ENCODE measurements at places on chromosomes 3 and 15.

DNA sequence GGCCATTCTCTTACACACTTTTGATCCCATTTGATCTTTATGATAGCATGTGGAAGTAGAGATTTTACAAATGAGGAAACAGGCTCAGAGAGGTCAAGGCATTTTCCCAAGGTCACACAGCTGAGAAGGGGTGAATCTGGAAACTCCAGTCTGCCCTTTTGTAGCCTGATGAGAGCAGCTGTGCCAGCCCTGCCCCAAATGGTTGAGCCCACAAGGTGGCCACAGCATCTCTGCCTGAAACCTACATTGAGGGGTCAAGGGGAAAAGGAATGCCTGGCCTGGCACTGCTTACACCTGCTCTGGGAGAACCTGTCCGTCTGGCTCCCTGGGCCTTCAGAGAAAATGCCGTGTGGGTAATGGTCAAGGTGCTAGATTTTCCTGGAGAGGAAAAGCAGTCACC is 200.2 kb upstream of the LINGO1 start:
- DNase-seq: no peak

DNA sequence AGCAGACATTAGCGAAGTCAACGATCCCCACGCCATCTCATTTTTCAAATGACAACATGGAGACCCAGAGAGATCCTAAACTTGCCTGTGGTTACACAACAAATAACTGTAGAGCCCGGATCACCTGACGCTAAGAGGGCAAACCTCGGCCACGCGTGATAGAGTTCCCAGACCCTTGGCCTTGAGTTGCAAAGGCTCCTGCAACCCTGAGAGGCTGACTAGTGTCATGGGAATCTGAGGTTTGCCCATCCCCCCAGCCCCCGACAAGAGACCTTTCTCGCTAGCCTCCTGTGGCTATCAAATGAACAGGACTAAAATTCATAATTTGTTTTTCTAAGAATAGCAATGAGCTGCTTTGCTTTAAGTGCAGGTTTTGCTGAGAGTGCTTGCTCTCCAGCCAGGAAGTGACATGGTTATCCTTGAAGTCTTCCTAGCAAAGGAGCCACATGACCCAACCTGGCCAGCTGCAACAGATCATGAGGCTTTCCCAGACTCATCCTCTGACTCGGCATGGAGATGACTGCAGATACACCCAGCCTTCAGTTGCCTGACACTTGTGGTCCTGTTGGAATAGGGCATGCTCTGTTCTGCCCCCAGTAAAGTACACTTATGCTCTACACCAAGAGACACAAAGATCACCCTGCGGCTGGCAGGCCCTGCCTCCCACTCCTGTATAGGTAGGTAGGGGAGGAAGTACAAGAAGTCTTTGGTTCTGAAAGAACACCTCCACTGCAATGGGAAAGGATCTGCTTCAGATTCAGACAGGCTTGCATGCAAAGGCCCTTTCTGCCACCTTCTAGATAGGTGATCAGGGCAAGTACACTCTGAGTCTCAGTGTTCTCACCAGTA is 36.0 kb downstream of the MCF2L2 start:
- DNase-seq: no peak

DNA sequence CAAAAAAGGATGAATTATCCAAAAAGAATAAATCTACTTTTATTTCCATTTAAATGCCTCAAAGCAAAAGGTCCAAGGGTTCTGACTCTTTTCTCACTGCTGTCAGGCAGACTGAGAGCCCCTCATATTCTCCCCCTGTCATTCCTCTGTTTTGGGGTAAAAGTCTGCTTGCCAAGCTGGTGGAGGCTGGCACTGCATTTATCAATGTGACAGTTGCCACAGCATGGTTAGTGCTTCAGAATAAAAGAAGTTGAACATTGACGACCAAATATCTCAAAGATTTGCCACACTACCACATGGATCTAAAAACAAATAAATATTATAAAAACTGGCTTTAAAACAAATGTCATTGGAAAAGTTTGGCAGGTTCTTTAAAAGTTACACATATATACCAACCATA is 89.2 kb upstream of the SNRK start:
- no peak for DNase-seq

DNA sequence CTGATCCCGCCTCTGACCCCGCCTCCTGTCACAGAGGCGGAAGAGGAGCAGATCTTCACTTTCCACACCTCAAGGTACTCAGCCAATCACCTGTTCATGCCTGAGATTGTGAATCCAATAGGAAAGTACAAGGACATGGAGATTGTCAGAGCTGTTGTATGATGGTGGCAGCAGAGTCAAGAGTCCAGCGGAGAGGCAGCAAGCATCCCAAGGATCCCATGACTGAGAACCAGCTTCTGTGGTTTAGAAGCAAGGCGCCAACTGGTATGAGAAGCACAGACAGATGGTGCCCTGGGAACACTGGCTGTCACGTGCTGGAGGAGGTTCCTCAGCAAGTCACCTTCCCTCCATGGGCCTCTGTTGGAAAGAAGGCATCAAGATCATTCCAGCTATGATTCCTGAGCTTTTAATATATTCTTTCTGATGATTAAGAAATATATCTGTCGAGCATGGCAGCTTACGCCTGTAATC is 93.9 kb downstream of the CPN2 start:
- no peak for DNase-seq

DNA sequence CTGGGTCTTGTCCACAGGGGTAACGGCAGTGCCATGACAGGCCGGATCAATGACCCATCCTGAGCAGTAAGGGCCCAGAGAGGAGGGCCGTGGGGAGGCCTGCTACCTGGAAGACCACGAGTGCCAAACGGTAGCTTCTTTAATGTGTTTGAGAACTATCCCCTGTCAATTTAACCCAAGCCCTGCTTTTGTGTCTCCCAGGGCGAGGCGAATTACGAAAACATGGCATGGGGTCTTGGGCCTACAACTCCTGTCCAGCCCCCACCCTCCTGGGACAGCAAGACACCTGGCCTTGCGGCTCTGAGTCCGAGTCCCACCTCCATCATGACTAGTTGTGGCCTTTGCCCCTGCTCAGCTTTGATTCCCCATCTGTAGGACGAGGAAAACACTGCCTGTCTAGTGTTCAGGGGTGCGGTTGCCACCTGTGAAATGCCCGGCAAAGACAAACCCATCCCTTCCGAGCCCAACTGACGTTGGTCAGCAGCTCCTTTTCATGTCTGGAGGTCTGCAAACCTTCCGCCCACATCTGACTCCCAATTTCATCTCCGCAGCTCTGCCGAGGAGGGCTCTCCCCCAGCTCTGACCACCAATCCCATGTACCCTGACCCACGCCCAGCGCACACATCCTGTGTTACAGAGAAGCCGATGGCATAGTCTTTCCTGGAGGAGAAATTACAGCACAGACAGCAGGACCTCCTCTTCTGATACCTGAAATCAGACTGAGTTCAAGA is 28.9 kb upstream of the SNRPA1 start:
- no peak for DNase-seq

GRCh38 chr15:34691034-34691433 is 63.8 kb downstream of the GJD2 start:
- DNase-seq: no peak

DNA sequence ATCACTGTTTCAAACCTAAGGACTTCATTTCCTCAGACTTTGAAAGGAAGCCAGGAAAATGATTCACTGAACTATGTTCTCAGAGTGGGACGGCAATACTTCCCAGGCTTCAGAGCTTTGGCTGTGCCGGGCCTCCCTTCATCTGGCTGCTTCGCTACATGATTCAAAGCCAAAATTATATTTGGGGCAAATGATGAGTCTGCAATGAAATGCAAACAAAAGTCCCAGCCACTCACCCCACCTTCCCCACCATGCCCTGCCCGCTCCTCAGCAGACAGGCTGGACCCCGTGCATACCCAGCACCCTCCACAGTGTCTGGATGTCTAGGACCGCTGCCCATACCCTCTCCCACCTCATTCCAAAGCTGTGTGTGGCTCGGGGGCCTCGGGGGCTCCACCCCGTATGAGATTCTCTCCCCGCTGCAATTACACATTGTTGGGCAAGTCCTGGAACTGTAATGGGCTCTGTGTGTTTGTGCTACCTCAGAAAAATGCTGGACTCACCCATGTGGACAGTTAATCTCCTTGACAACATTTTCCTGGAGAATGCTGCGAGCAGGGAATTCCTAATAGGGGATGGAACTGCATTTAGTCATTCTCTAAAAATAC is 32.2 kb downstream of the ATP10A start:
- no peak for DNase-seq

GRCh38 chr3:101340591-101340990 is 20.2 kb upstream of the IMPG2 start:
- DNase-seq: no peak

- DNase-seq: peak; percentile 62
These were observed 556 bp downstream of the ANKRD63 start for GRCh38 chr15:40282147-40282868.

GRCh38 chr3:135731546-135731945 is 234.0 kb upstream of the PPP2R3A start:
- DNase-seq: no peak

DNA sequence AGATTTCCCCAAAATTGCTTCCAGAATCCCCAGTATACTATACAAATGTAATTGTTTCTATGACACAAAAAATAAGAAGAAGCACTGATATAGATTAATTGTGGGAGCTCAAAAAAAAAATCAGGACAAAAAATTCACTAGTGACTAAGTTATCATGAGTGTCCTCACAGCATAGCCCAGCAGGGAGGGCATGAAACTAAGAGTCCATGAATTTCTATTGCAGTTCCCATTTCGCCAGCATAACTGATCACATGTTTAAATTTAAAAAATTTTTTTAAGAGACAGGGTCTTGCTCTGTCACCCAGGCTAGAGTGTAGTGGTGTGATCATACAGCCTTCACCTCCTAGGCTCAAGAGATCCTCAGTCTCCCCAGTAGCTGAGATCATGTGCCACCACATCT is 10.6 kb downstream of the NCEH1 start:
- DNase-seq: no peak

GRCh38 chr3:27589795-27590194 is 105.6 kb upstream of the SLC4A7 start:
- DNase-seq: no peak

GRCh38 chr3:23387286-23387918 is 184.3 kb downstream of the UBE2E2 start:
- DNase-seq: no peak

GRCh38 chr3:71488882-71489281 is 94.6 kb downstream of the FOXP1 start:
- no peak for DNase-seq

DNA sequence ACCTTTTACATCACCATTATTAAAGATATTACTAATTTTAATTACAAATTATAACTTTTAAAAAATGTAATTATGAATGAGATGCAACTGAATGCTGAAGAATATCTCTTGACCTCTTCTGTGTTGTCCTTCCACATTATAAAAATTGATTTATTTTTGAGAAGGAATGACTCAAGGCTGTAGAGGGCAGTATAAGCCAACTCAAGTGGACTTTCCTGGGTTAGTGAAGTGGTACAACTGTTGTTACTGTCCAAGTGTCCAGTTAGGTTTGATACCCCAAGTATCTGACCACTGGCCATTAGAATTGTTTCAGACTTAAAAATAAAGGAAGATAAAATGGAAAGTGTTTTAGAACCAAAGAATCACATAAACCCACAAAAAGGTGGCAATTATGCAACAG is 51.9 kb downstream of the BBX start:
- DNase-seq: no peak

DNA sequence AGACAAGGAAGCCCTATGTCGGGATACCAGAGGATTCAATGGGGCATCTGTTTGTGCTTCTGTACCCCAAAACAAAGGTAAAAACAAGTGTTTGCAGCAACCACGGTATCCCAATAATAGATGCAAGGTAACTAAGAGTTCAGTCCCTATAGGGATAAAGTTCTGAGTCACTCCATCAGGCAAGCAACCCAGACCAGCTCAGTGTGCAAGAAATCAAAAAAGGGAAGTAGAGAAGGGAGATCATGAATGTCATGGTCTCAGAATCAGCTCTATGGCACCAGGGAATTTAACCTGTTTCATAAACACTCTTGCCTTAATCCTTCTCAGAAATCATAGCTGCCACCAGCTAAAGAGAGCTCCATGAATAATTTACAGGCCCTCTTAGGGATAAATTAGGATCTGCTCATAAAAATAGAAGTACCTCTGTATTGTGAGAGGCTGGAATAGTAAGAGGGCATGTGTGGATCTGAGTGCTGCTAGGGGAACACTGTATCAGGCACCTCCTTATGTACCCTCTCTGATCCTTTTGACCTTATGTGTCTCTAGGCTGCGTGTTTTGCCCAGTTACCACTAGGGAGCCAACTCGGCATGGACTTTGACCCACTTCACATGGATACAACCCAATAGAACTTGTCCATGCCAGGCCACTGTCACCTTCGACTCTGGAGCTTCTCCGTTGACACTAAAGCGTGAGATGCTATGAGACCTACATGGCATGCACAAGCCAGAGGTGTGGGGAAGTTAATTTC is 754.6 kb downstream of the AGBL1 start:
- no peak for DNase-seq

- DNase-seq: no peak
These were observed 97.4 kb upstream of the KLF13 start for GRCh38 chr15:31228980-31229826.

- DNase-seq: no peak
These were observed 631 bp downstream of the UBR1 start for GRCh38 chr15:43105077-43105736.

GRCh38 chr15:84821501-84822021 is 4.4 kb downstream of the ALPK3 start:
- DNase-seq: no peak

GRCh38 chr3:118968111-118968510 is 66.5 kb downstream of the IGSF11 start:
- no peak for DNase-seq

DNA sequence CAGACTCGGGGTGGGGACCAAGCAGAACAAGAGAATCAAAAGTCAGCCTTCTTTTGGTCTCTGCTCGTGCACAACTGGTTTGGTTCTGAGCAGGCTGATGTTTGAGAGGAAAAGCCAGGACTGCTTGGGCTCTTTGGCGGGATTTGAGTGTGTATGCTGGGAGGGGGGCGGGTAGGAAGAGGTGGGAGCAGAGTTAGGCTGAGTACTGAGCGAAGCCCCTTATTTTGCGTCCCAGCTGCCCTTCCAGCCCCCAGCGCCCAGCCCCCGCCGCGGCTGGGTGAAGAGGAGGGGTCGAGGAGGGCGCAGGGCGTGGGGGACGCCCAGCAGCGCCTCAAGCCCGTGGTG is 153.5 kb upstream of the GOLIM4 start:
- DNase-seq: no peak

DNA sequence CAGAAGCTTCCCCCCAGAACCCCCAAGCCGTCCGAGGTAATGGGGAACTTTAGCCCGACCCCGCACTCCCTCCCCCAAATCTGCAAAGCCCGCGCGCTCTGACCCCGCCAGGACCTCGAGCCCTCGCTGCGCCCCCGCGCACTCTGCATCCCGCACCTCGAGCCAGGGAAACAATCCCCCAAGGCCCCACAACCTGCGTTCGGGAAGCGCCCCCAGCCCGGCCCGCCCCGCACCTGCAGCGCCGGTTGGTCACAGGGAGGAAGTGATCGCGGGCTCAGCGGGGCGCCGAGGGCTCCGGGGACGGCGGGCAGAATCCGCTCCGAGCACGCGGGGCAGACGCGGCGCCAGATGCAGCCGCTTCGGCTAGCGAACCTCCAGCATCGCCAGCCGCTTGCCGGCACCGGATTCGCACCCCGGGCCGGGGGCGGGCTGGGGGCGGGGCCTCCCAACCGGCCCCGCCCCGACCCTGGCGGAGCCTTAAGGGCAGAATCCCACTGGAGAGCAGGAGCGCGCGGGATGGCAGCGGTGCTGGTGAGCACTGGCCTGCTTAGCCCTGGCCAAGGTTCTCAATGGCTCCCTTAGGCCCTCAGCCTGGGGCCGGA is at the start of gene CAMKV:
CAMKV (minus strand) TSS at position 382 of the 602 bp plus-strand sequence. CDS start 7,518 bp downstream, outside the sequence.
- peak; percentile 17 for DNase-seq
